ENCODE measurements at places on chromosomes 4 and X. TPM values are rescaled to one million over a fixed set of nuclear protein-coding genes. Genes with fewer than 3 reads are reported as not detected.

DNA sequence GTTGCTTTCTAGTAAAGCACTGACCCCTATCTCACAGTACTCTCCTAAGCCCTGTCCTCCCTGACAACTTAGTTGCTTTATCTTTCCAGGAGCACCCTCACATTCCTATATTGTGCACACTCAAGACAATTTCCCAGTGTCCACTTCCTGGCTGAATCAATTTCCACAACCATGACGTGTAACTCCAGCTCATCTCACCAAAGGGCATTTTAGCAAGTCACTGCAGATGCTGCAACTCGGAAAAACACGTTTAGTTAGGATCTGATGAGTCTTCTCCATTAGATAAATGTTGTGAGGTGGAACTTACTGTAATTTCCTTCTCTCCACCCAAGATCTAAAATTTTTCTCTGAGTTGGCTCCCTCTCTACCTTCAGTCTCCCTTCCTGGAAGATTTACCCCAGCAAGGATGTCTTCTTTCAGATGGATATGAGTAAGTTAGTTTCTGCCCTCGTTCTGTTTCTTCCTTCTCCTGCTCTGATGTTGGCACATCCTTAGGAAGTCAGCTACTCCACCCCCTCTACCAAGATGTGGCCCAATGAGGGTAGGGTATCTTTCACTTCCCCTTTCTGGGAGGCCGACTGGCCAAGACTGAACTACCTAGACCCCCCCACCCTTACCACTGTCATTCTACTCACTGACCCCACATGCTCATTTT is 28.8 kb upstream of the IL13RA1 start:
- no peak for DNase-seq

GPR119 gene
- total RNA-seq: 0.78 TPM

PABPC1L2A gene
- not detected for total RNA-seq

TMPRSS11F gene
- total RNA-seq: not detected

STPG2 gene
- 0.25 TPM for total RNA-seq

DNA sequence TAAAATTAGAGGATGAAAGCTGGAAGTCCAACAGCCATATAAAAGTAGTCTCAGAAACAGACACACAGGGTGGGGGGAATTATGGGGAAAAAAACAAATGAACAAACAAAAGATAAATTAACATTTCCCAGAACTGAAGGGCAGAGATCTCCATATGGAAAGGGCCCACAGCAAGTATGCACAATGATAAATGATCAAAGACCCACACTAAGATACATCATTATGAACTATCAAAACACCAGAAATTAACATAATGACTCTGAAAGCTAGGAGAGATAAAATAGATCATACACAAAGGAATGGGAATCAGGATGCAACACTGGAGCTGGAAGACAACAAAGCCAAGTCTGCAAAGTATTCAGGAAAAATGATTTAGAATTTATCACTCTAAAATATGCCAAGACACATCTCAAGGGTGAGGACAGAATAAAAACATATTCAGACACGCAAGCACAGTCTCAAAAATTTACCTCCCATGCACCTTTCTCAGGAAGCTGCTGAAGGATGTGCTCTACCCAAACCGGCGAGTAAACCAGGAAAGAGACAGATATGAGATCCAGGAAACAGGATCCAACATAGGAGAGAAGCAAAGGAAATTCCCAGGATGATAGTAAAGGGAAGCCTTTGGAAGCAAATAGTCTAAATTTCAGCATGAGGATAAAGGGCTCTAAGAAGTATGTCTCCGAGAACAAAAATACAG is 30.7 kb upstream of the KCNE5 start:
- no peak for DNase-seq

SSX3 gene
- total RNA-seq: not detected

DNA sequence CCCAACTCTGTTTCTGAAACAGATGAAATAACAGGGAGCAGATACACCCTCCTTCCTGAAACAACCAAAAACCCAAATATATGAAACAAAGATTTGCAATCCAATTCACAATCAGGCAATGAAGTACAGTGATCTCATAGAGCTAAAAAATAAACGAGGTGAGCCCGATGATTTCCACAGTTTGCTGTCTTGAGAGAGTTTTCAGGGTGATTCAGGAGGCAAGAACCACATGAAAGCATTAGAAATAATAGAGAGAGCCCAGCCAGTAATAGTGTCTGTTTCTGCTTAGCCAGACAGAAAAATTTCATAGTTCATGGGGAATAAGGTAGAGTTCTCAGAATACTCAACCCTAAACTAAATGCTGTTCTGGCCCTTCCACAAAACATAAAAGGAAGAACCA is 296.2 kb downstream of the PDHA2 start:
- DNase-seq: no peak

All from left colon (tissue), 2 donors.